ENCODE measurements at places on chromosomes 12 and 14. TPM values are rescaled to one million over a fixed set of nuclear protein-coding genes. Genes with fewer than 3 reads are reported as not detected.

DNA sequence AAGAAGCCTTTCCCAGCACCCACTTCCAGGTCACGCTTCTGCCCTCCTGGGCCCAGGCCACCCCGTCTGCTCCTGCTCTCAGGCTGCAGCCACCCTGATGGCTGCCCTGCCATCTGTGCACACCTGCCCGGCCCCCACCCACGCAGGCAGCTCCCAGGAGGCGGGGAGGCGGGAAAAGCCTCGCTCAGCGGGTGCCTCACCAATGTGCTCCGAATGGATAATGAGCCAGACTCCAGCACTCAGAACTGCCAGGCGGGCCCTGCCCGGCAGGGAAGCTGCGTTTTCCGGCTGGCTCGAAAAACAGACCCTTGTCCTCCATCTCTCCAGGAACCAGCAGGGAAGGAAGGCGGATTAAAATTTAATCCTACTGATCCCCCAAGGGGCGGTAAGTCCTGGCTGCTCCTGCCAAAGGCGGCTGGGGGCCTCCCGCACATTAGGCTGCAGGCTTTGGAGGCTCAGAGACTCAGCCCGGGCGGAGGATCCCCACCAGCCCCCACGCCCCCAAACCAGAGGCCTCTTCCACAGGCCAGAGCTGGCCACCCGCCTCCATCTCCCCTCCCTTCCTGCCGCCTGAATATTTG lies 104.0 kb downstream of the NCOR2 start:
- DNase-seq = no peak

- DNase-seq = no peak
Measured at GRCh38 chr12:76310110-76310509, 38.1 kb downstream of the BBS10 start.

DNA sequence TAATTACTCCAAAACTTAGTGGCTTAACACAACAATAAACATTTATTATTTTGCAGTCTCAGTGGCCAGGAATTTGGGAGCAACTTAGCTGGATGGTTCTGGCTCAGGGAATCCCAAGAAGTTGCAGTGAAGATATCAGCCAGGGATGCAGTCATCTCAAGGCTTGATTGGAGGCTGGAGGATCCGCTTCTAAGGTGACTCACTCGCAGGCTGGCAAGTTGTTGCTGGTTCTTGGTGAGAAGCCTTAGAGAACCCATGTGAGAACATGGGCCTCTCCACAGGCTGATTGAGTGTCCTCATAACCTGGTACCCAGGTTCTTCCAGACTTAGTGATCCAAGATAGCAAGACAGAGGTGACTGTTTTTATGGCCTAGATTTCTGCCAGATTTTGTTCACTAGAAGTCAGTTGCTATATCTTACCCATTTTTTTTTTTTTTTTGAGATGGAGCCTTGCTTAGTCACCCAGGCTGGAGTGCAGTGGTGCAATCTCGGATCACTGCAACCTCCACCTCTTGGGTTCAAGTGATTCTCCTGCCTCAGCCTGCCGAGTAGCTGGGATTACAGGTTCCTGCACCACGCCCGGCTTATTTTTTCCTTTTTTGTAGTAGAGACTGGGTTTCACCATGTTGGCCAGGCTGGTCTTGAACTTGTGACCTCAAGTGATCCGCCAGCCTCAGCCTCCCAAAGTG lies 32.5 kb downstream of the BRMS1L start:
- DNase-seq = no peak

GRCh38 chr14:24353559-24354481 lies 14.0 kb upstream of the RIPK3 start:
- peak; percentile 67 for DNase-seq

DNA sequence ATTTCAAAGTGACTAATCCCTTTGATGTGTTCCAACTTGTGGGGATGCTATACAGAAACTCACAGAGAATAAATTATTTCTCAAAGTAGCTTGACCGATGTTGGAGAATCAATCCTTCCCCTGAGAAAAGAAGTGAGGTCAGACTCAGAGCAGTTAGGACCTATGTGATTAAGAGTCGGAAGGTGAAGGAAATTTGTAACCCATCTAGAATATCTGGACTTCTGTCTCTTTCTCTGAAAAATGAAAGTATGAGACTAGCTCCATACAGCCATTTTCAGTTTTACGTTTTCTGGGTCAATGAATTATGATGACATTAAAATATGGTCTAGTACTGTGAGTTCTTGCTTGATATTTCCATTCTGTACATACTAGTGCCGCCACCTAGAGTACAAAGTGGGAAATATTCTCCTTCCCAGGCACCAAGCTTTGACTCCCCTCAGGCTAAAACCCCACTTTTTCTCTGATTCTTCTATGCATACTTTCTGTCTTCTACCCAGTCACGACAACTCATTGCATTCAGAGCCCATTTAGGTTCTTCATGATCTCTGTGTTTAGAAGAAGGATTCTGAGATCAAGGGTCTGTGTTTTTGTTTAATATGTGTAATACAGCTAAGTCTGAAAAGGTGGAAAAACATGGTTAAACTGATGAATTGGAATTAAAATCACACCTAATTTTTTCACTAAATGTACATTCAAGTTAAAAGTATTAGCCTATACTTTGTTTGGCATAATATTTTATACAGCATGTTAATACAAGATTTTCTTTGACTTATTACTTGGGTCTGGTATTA lies 6.9 kb upstream of the NTS start:
- DNase-seq = peak; percentile 41

DNA sequence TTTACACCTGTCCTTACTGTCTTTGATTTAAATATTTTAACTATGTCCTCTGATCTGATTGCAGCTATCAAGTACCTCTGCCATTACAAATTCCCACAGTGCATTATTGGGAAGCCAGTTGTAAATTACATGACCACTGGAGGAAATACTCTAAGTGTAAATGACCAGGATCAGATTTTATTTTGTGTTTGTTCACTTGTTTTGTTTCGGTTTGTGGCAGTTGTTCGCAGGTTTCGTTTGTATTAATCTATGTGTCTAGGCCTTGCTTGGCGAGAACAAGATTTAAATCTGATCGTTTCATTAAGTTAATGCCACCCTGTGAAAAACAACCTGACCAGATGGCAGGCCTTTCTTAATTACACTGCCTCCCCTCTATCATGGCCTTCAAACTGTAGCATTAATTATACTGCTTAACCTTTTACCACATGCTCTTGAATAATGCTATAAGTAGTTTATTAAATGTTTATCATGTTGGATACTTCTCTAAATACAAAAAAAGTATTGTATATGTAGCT lies 990.1 kb downstream of the TMTC2 start:
- DNase-seq = no peak

- no peak for DNase-seq
Measured at GRCh38 chr14:59627011-59627520, 50.5 kb upstream of the CCDC175 start.

GRCh38 chr12:21129906-21130305 lies 1.1 kb upstream of the SLCO1B1 start:
- no peak for DNase-seq

DNA sequence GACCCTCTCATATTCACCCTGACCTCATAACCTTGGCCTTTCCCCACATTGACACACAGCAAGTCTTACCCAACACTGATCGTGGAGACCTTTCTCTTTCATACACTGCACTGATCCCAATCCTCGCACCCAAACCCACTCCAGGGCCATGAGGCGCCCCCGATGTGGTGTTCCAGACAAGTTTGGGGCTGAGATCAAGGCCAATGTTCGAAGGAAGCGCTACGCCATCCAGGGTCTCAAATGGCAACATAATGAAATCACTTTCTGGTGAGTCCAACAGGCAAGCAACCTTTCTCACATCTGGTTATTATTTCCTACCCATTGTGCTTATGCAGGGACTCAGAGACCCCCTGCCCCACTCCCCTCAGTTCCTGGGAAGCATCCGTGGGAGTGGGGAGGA lies 5.4 kb downstream of the MMP14 start:
- no peak for DNase-seq

DNA sequence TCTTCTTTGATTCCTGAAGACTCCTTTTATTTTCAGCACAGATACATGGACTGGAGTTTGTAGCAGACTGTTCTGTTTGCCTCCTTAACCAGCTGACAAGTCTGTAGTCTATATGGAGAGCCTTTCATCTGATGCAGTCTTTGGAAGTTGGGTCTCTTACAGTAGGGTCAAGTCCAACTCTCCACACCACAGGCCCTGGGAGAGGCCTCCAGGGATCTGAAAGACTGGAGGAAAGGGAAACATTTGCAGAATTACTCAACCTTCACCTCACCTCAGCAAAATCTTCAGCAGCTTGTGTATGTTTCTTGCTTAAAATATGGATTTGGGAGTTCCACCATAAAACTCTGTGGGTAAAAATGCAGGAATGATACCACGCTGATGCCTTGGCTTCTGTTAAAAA lies 188.4 kb downstream of the MSRB3 start:
- no peak for DNase-seq

DNA sequence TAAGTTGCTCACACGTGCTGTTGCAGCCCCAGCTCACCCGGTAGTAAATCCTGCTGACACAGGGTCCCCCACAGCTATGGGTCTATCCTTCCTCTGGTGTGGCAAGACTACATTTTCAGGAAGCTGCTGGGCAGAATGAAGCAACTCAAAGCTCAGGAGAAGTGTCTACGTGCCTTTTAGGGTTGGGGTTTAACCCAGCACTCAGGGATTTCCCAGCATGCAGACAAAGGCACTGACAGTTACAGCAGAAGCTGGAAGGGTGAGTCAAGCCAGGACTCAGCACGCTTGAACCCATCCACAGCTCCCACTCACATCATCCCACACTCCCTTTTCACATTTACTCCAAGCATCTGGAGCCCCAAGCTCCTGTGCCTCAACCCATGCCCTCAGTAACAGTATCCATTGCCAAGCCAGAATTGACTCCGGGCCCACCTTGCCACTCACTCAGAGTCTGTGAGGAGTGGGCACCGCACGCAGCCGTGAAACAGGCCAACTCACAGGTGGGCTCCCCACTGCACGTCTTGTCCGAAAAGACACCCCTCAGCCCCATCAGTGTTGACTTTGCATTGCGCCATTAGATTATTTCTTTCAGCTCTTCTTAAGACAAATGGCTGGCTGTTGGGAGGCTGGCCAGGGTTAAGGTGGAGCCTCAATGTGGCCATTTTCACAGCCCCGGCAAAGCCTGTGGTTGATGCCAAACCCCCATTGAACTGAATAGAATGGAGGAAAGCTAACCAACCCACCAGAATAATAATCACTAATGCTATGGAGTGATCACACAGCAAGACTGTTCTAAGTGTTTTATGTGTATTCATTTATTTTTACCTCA lies 59.6 kb downstream of the ZFP36L1 start:
- DNase-seq = no peak

DNA sequence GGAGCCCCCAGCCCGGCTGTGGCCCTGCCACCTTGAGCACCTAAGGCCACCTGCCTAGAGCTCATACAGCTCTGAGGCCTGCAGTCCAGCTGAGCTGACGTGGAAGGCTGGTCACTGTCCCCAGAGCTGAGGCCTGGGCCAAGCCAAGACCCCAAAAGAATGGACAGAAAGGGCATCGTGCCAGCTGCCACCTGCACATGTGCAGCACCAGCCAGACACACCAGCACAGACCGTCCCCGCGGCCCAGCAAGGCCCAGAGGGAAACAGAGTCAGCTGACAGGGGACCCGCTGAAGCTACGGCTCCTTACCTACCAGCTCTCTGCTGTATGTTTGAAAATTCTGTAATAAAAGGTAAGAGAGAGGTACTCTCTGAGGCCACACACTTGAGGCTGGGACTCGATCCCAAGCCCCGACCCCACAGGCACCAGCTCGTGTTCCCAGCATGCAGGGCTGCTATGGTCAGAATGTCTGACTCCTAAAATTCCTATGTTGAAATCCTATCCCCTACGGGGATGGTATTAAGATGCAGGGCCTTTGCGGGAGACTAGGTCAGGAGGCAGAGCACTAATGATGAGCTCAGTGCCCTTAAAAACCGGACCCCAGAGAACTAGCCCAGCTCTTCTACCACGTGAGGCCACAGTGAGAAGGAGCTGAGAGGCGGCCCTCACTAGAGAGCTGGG lies 25.4 kb downstream of the BRF1 start:
- no peak for DNase-seq

- DNase-seq = no peak
Measured at GRCh38 chr12:103505371-103506236, 9.8 kb upstream of the C12orf42 start.

NPFF gene
- not detected for total RNA-seq

DACT1 gene
- 4.9 TPM for total RNA-seq

WNT1 gene
- not detected for total RNA-seq

RPS6KL1 gene
- total RNA-seq = 9.1 TPM

C1QL4 gene
- total RNA-seq = not detected
